ENCODE measurements at places on chromosomes 2 and 18.

DNA sequence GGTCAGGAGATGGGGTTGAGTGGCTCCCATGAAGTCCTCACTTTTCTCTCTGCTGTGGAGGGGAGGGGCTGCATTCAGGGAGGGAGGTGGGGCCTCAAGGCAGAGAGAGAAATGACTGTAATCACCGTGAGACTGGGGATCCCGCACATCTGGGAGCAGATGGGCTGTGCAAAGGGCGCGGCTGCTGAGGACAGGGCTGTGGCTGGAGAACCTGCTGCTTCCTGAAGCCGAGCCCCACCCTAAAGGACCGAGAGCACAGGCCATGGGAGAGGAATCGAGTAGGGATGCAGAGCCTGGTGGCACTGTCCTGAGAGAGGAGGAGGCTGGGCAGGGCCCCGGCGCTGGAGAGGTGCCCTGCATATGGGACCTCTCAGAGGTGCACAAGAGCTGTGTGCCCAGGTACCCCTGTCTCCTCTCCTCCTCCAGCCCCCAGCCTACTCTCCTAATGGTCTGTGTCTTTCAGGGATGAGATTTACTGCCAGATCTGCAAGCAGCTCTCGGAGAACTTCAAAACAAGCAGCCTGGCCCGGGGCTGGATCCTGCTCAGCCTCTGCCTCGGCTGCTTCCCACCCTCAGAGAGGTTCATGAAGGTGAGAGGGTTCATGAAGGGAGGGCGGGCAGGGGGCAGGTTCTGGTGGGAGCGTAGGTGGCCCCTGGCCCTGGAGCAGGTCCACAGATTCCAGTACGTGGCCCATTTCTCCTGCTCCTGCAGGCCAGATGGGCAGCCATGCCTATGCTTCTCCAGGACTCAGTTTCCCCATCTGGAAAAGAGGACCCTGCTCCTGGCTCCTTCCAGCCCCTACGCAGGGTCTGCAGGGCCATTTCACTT is 25.9 kb upstream of the GPR17 start:
- no peak for DNase-seq

DNA sequence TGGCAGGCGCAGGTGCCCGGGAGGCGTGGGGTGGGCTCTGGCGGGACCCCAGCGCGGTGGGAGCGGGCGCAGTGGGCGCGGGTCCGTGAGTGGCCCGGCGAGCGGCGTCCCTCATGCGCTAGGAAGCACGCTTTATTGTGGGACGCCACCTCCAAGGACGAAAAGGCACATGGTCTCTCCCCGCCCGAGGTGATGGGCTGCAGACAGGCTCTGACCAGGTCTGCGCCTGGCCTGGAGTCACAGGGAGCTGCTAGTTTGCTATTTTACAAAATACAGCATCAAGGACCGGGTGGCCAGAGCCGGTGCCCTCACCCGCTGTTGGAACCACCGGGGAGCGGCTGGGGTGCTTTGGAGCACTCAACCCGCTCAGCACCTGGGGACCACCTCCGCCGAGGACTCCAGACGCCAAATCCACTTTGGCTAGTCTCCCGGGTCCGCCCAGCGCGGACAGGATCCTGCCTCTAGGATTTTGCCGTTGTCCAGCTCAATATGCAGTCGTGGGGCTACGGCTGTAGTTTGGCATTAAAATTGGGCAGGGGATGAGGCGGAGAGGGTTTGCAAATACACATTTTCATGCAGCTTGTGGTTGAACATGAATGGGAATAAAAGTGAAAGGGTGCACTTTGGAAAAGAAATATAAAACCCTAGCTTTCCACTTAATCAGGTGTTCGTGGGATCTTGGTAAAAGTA is 65.4 kb downstream of the LRRFIP1 start:
- DNase-seq = peak; percentile 46

DNA sequence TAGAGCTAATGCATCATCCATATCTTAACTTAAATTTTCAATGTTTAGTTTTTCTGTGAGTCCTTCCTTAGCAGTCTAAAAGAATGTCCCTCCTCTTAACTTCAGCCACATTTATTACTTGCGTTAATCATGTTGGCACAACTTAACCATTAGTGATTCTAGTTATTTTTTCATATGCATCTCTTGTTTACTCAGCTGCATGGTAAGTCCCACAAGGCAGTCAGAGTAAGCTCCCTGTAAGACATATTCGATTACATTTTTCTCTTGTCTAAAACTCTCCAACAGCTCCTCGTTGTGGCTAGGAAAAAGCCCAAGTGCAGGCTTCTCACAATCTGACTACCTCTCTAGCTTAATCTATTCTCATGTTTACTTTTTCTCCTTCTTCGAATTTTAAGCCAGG is 2045.3 kb upstream of the PIK3C3 start:
- no peak for DNase-seq

GRCh38 chr2:104889291-104889959 is 35.5 kb downstream of the POU3F3 start:
- DNase-seq = no peak

DNA sequence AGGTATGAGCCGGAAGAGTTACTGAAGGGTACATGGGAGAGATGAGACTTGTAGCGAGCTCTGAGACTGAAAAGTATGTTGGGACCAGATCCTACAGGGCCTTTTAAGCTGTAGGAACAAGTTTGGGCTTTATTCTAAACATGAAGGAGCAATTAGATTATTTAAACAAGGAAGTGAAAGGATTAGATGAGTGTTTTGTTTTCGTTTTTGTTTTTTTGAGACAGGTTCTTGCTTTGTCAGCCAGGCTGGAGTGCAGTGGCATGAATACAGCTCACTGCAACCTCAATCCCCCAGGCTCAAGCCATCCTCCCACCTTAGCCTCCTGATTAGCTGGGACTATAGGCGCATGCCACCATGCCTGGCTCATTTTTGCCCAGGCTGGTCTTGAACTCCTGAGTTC is 110.7 kb downstream of the C1D start:
- no peak for DNase-seq

DNA sequence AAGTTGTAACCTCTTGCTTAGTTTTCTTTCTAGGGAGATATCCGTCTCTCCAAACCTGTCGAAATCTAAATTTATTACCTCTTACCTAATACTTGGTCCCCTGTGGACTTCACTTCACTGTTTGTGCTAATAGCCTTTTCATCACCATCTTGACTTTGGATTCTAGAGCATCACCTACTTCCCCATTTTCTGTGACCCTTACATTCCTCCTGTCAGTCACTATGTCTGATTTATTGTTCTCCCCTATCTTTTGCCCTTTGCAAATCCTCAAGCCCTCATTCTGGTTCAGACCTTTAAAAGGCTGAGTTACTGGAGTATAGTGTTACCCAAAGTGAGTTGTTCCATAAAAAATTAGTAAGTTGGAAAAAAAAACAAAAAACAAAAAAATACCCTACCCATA is 7.5 kb downstream of the MYO1B start:
- DNase-seq = no peak

GRCh38 chr18:76495435-76496193 is 572 bp upstream of the ZNF516 start:
- peak; percentile 19 for DNase-seq

GRCh38 chr18:9974279-9974915 is 60.6 kb downstream of the VAPA start:
- no peak for DNase-seq

GRCh38 chr2:217672472-217672871 is 330.3 kb downstream of the TNS1 start:
- no peak for DNase-seq

DNA sequence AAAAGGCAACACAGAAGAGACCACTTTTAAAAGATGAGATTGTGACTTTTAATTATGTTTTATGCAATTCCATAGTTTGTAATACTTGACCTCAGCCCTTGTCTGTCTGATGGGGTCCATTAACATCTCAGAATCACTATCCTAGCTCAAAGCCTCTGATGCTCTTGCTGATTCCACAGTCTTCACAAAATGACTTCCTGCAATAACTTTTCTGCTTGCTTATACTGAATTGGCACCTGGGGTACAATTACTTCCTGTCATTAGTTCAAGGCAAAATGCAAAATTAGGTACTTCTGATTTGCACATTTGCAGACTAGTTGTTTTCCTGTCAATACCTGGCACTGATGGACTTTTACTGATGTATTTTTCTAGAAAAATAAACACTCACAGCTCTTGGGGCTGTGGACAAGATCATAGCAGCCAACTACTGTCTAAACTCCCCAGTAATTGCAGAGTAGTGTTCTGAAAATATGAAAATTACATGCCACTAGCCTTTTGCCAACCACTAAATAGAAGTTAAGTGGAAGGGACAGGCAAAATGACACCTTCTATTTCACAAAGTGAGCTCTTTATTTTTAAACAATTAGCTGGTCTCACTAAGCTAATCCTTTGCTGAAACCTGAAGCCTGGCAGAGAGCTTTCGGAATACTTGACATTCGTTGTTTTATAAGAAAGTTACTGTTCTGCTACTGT is 129.1 kb downstream of the PIEZO2 start:
- no peak for DNase-seq

GRCh38 chr2:237223201-237223861 is 137.6 kb downstream of the COPS8 start:
- no peak for DNase-seq

DNA sequence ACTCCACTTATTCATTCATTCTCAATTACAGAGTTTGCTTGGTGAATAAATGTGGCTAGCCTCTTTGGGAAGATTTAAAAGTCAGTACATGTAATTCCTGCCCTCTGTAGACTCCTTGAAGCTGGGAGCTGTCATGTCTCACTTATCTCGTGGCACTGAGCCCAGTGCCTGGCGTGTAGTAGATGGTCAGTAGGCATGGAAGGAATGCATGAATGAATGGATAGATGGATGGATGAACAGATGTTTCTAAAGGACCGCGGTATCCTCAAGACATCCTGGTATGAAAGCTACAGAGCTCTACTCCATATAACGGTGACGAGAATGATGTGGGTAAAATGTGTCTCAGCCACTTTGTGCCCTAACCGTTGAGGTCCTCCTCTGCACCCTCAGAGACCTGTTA is 83.0 kb downstream of the MARCO start:
- no peak for DNase-seq

GRCh38 chr18:58336605-58337004 is 292.3 kb downstream of the ALPK2 start:
- no peak for DNase-seq

DNA sequence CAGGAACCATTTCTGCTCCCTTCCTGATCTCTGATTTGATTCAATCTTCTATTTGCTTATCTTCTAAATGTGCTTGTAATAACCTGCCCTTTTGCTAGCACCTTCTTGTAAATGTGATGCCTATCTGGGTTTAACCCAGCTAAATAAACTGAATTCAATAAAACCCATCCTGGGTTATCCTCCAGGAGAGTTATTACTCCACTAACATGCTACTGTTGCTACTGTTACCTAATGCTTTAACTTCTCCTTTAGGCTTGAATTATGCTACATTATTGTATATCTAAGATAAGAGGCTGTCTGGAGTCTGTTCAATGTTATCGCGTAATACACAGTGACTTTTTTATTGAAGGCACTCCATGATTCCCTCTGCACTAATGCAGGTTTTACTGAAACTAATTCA is 206.5 kb upstream of the CTAGE1 start:
- no peak for DNase-seq

Data from stimulated activated CD4-positive, alpha-beta T cell treated with anti-CD3 and anti-CD28 coated beads, Interleukin-4, amount 100 ng/mL, for 1 hour (primary cell).